ENCODE measurements at places on chromosomes 5 and 9. TPM values are rescaled to one million over a fixed set of nuclear protein-coding genes. Genes with fewer than 3 reads are reported as not detected.

The ENTREP1 gene
- total RNA-seq: under 0.01 TPM

The EQTN gene
- not detected for total RNA-seq

The NTRK2 gene
- total RNA-seq: 27.5 TPM

The DOLK gene
- 21.1 TPM for total RNA-seq

The PLPPR1 gene
- total RNA-seq: not detected

The DMRTA1 gene
- 0.78 TPM for total RNA-seq

The PCSK5 gene
- total RNA-seq: 9.9 TPM

The NPR3 gene
- 154 TPM for total RNA-seq

The ZNF367 gene
- total RNA-seq: 4.2 TPM

The SCAMP1 gene
- 73.4 TPM for total RNA-seq

The SUSD1 gene
- total RNA-seq: 29.9 TPM

The OGN gene
- total RNA-seq: 267 TPM

The GHR gene
- total RNA-seq: 10.8 TPM

The GABRB2 gene
- not detected for total RNA-seq

The PFN3 gene
- total RNA-seq: not detected

The PKD2L2 gene
- not detected for total RNA-seq

The NUTM2G gene
- total RNA-seq: not detected

The CDX1 gene
- total RNA-seq: 0.22 TPM

Measured in articular chondrocyte of knee joint (primary cell).